ENCODE measurements at places on chromosomes 7 and 10.

- no peak for DNase-seq
Observed at GRCh38 chr7:137443616-137444015, 100.1 kb upstream of the PTN start.

GRCh38 chr10:96201525-96201924, 69.8 kb downstream of the BLNK start:
- DNase-seq: no peak

- DNase-seq: no peak
Observed at GRCh38 chr10:3622427-3622826, 162.6 kb downstream of the KLF6 start.

DNA sequence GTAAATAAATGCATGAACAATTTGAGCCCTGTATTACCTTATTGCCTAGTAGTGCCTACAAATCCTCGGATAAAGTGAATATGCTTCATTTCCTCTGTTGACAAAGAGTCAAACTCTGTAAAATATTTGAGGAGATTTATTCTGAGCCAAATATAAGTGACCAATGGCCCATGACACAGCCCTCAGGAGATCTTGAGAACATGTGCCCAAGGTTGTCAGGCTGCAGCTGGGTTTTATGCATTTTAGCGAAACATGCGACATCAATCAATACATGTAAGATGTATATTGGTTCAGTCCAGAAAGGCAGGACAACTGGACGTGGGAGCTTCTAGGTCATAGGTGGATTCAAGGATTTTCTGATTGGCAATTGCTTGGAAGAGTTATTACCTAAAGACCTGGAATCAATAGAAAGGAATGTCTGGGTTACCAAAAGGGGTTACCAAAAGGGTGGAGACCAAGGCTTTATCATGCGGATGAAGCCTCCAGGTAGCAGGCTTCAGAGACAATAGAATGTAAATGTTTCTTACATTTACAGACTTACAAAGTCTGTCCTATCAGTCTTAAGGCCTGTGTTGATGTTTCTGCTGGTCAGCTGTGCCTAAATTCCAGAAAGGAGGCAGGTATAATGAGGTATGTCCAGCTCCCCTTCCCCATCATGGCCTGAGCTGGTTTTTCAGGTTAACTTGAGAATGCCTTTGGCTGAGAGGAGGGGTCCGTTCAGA, 220.1 kb upstream of the FZD1 start:
- no peak for DNase-seq

- DNase-seq: peak; percentile 38
Observed at GRCh38 chr10:132688580-132689420, 97.1 kb downstream of the NKX6-2 start.

DNA sequence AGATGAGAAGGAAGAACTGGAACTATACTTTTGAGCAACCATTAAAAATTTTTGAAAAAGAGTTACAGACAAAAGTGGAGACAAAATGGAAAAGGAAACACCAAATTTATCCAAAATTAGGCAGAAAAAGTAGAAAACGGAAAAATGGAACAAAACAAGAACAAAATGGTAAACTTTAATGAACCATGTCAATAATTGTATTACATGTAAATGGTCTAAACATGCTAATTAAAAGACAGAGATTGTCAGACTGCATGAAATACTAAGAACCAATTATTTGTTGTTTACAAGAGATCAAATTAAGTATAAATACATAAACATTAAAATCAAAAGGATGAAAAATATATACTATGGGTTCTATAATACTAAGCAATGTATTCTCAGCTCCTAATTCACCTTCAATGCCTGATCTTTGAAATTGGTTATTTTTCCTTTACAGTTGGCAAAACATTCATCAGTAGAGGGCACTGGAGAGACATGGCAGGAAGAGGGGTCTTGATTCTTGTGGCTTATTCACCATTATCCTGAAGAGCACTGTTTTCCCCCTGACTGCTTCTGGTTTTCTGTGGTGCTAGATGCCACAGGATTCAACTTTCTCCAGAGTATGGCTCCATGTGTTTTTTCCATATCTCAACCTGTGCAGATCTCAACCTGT, 124.9 kb downstream of the ELFN1 start:
- DNase-seq: no peak

- DNase-seq: no peak
Observed at GRCh38 chr7:74217455-74218342, 7.9 kb downstream of the LAT2 start.

GRCh38 chr7:95867309-95867708, 95.0 kb downstream of the DYNC1I1 start:
- no peak for DNase-seq

DNA sequence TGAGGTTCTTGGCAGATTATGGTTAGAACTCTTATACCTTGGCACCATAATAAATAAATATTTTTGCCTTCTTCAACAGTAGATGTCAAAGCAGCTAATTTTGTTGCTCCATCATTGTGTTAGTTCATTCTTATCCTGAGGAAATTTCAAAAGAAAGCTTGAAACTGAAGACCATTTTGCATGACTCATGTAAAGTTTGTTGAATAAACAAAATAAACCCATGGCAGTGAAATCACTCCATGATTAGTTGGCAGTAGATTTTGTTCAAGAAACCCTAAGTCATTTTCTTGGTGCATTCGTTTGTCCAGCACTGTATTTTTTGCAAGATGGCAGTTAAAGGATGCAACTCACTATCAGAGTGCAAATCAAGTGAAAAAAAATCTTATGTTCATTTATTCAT, 91.6 kb downstream of the HECW1 start:
- DNase-seq: no peak

GRCh38 chr7:37930226-37930948, 9.9 kb downstream of the EPDR1 start:
- DNase-seq: no peak

DNA sequence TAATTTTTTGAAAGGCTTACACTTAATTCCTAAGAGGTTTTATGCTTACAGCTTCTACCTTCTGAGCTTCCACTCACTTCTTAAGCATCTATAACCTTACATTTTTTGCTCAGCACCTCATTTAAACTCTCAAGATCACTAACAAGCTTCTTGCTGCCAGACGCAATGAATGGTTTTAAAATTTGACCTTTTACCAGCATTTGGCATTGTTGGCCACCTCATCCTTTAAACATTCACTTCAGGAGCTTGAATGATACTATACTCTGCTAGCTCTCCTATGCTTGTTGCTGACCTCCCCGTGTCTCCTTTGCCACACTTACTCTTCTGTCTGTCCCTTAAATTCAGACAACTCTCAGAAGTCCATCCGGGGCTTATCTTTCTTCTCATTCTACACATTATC, 37.7 kb upstream of the ODAD2 start:
- no peak for DNase-seq

DNA sequence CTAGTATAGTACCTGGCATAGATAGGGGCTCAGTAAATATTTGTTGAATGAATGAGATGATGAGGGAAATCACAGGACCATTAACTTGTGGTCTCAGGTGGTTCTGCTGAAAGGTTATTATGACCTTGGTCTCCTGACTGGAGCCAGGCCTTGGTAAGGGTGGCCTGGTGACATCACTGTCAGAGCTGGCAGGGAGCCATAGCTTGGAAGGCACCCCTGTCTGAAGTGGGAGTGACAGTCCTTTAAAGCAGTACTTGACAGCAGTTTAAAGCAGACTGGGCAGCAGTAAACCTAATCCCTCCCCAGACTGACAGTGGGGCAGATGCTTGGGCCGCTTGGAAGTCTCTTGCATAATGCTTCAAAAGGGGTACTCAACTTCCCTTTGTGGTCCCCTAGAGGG, 13.4 kb downstream of the DPCD start:
- DNase-seq: peak; percentile 39

DNA sequence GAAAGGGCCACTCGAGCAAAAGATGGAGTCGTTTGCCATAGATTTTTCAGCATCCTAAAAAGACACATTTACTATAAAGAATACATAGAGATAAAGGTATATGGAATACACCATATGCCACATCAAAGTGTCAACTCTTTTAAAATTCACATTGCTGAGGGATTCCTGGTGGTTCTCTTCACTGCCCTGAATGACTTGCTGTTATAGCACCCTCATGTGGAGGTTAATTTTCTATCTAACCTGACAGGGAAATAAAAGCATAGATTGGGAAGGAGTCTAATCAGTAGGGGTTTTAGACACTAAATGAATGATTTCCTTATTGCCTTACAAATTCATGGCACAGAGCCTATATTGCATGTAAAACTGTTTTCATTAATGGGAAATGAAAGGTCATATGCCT, 25.9 kb downstream of the DNAH11 start:
- DNase-seq: no peak

DNA sequence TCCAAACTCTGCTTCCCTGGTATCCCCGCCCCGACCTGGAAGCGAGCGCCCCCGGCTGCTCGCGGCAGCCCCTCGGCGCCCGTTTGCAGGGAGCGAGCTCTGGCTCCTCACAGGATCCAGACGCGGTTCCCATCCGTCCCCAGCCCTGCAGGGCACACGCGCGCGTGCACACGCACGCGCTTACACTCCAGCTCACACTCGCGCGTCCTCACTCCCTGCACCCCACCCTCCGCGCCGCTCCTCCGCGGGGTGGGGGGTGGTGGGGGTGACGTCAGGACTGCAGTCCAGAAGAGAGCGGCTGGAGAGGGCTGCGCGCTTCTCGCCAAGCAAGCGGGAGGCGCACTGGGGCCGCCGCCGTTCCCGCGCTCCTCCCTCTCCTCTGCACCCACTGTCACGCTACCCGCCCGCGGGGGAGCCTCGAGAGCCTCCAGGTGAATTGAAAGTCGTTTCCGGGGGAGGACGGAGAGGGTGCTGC, 255.6 kb downstream of the OTUD1 start:
- DNase-seq: no peak

DNA sequence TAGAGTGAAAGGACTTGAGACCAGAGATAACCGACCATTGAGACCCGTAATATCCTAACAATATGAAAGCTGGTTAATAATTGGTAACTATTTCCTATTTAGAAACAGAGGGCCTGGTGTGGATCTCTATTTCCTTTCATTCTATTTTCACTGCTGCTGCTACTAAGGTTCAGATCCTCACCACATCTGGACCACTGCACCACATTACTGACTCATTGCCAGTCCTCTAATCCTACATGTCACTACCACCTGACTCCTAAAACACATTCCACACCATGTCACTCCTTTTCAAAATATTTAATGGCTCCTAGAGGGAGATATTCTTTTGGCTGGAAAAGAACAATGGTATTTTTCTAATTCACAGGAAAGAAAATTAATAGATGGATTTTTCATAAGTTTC, 6.4 kb downstream of the USP54 start:
- no peak for DNase-seq

- DNase-seq: no peak
Observed at GRCh38 chr10:3750854-3751253, 34.2 kb downstream of the KLF6 start.

- DNase-seq: no peak
Observed at GRCh38 chr10:13873196-13873595, 286.4 kb downstream of the PRPF18 start.

- peak; percentile 75 for DNase-seq
Observed at GRCh38 chr10:92291921-92292845, 1.2 kb downstream of the MARCHF5 start.

DNA sequence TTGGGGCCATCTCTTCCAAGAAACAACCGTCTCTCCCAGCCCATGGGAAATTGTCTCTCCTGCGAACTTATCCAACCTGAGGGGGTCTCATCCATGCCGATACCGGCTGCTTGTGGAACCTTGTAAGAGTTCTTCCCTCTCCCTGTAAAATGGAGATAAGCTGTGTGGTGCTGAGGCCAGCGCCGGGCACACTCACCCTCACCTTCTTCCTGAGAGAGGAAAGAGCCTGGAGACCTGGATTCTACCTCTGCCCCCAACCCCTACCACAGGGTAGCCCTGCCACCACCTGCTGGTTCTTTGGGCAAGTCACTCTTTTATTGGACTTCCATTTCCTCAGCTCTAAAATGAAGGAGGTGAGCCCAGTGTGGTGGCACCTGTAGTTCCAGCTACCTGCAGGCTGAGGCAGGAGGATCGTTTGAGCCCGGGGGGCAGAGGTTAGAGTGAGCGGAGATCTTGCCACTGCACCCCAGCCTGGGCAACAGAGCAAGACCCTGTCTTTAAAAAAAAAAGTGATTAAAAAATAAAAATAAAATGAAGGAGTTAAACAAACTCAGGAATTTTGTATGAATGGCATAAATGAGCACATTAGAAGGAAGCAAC, 38.4 kb upstream of the PSAP start:
- no peak for DNase-seq

GRCh38 chr7:90570373-90570959, 25.7 kb upstream of the CDK14 start:
- no peak for DNase-seq

DNA sequence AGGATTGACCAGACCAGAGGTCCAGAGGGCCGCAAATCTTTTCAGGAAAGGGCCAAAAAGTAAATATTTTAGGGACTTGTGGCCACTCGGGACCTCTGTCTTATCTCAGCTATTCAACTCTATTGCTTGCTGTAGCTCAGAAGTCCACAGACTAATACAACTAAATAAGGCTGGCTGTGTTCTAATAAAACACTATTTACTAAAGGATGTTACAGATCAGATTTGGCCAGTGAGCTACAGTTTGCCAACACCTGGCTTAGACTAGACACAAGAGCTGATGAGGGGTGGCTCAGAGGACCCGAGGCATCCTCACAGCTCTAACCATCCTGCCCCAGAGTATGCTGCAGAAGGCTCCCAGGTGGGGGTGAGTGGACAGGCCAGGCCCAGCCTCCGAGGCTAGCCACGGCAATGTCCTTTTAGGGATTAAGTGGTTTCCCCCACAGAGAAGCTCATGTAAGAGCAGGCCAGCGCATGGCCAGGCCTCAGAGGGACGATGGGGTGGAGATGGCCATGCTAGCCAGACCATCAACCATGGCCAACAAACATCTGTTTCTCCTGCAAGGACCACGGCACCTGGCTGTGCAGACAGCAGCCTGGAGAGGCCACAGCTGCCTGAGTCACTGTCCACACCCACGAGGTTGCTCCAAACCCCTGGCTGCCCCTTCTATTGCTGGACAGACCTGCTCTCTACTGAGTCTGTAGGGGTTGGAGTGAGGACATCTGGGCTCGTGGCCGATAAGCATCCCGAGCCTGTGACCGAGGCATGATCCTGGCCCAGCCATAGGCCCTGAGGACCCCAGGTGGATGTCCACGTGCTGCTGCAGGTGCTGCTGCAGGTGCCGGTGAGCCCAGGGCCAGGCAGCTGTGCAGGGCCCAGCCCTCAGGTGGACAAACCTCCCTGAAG, 76.5 kb downstream of the AFAP1L2 start:
- DNase-seq: no peak

- no peak for DNase-seq
Observed at GRCh38 chr7:150835702-150836280, 16.5 kb upstream of the AOC1 start.

- DNase-seq: no peak
Observed at GRCh38 chr10:2984682-2985081, 82.7 kb upstream of the PFKP start.

DNA sequence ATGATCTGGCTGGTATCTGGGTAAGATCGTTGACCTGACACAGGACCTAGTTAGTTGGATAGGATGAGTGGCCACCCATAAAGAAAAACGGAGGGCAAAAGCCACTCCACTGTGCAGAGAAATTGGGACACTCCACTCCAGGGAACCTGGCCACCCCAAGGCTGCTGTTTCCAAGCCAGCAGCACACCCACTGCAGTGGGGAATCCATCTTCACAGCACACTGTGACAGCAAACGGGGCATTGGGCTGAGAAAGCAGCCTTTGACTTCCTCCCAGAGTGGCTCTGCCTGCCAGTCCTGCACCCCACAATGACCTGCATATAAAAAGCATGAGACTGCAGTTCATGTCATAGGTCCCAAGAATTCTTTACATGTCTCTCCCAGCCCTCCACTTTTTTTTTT, 52.9 kb downstream of the MTPN start:
- no peak for DNase-seq

- no peak for DNase-seq
Observed at GRCh38 chr7:64558781-64559180, 4.1 kb downstream of the ZNF680 start.
